ENCODE measurements at places on chromosomes 4 and X.

- no peak for DNase-seq
These were observed 35.4 kb downstream of the CEP44 start for GRCh38 chr4:174318829-174319764.

DNA sequence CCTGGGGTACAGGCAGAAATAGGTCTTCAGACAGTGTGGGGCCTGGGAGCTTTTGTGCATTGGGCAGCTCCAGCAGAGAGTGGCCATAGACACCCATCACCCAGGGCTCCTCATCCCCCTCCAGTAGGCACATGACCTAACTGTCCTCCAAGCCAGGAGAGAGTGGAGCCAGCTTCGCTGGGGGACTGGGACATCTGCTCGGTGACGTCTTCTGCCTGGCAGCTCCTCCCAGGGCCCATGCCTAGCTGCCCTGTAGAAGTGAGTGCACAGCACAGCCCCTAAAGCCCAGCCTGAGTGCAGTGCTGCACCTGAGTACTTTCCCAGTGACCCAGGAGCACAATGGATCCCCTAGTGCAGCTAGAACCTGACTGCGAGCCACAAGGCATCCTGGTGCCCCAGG is 279.7 kb upstream of the SLC7A11 start:
- DNase-seq, result no peak

DNA sequence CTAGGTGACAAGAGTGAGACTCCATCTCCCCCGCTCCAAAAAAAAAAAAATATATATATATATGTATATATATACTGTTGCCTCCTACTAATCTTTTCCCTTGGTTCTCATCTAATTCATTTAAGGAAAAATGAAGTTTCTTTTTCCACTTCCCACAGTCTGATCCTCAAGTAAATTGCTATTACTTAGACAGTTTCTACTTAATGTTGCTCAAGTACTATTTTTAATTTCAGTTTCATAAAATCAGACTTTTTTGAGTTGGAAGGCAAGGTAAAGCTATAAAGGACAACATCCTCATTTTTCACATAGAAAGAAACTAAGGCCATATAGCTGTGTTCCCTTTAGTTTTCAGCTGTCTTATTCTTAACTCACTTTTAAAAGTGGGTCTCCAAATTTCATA is 5.8 kb downstream of the RXFP1 start:
- no peak for DNase-seq

DNA sequence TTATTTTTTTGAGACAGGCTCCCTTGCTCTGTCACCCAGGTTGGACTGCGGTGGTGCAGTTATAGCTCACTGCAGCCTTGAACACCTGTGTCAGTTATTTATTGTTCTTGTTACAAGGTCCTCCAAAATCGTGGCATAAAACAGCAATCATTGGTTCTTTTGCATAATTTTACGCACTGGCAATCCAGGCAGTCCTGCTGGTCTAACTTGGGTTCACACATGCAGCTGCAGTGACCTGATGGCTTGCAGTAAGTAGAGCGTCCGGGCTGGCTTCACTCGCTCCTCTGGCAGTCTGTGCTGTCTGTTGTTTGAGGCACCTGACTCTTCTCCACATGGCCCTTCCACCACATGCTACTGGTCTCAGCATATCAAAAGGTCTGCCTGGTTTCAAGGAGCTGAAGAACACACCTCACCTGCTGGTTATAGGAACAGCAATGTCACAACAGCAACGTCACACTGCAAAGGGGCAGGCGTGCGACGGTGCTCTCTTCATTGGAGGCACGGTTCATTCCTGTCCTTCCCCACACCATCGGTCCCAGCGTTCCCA is 894.6 kb downstream of the TRIML1 start:
- no peak for DNase-seq

DNA sequence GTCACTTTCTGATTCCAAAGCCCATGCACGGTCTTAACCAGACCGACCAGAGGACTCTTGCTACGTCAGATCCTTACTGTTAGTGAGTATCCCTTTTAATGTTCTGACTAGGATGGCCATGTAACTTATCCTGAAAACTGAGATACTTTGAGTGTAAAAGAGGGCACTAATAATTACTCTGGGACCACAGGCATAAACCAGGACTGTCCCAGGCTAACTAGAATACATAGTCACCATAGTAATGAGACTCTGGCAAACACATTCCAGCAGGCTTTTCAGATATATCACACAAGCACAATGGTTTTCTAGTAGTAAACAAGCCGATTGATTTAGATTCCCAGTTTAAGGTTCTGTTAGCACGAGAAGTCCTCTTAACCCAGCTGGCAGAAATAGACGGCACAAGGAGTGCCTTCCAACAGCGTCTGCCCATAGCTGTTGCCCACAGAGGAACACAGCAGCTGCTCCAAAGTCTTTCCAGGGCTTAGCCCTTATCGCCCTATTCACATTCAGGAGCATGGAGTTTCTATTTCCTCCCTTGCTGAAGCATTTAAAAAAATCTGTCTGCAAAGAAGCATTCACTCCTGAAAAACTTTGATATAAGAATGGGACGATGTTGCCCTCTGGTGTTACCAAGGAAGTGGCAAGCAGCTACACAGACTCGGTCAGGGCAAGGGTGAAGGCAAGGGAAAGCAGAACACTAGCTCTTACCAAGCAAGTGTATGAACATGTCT is 92.4 kb downstream of the CXCL13 start:
- DNase-seq, result no peak

- DNase-seq, result no peak
These were observed 369.1 kb upstream of the CLNK start for GRCh38 chr4:11053601-11054220.

DNA sequence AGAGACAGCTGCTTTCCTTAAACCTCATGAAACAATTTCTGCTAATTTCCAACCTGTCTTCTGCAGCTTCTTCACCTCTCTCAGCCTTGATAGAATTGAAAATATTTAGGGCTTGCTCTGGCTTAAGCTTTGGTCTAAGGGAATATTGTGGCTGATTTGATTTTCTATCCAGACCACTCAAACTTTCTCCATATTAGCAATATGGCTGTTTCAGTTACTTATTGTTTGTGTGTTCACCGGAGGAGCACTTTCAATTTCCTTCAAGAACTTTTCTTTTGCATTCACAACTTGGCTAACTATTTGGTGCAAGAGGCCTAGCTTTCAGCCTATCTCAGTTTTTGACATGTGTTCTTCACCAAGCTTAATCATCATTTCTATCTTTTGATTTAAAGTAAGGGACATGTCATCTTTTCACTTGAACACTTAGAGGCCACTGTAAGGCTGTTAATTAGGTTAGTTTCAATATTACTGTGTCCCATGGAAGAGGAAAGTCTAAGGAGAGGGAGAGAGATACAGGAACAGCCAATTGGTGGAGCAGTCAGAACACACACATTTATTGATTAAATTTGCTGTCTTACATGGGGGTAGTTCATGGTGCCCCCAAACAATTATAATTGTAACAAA is 213.2 kb downstream of the RASL11B start:
- no peak for DNase-seq

GRCh38 chr4:80017125-80017854 is 55.7 kb downstream of the ANTXR2 start:
- DNase-seq, result no peak

DNA sequence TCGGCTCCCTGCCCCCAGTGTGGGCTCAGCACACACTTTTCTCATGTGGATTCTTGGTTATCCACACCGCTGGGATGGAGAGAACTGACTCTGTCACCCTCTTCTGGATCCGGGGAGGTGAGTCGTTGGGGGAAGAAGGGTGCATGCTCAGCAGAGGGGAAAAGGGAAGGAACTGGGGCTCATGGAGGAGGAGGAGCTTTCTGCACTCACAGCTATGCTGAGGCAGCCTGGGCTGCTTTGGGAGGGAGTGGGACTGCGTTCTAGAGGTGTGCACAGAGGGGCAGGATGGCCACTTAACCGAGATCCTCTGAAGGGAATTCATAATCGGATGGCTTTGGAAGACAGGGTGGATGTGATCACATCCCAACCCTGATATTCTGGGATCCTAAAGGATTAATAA is 51.6 kb downstream of the RTL5 start:
- no peak for DNase-seq

GRCh38 chr4:140968371-140968770 is 164.9 kb downstream of the RNF150 start:
- DNase-seq, result no peak
